ENCODE measurements at places on chromosomes 16 and 17. TPM values are rescaled to one million over a fixed set of nuclear protein-coding genes. Genes with fewer than 3 reads are reported as not detected.

Gene C17orf67
- total RNA-seq: 4.2 TPM

Gene TAC4
- total RNA-seq: not detected

Gene RUSF1
- 32.8 TPM for total RNA-seq

Gene CA10
- 0.30 TPM for total RNA-seq

Gene TMEM100
- total RNA-seq: not detected

Gene IL34
- total RNA-seq: not detected

Gene MYH1
- not detected for total RNA-seq

Gene MARVELD3
- total RNA-seq: not detected

Gene NLRC3
- 77.2 TPM for total RNA-seq

Gene MT2A
- total RNA-seq: 125 TPM

Gene UTS2R
- not detected for total RNA-seq

Gene CALB2
- not detected for total RNA-seq

Gene CACNG3
- total RNA-seq: not detected

Gene SLC5A11
- total RNA-seq: not detected

Gene ATP2A1
- total RNA-seq: 3.4 TPM

Gene DUSP14
- 16.9 TPM for total RNA-seq

Gene FOXF1
- not detected for total RNA-seq

Gene TBX21
- 68.4 TPM for total RNA-seq

Gene WSB1
- 177 TPM for total RNA-seq

Gene SPNS1
- total RNA-seq: 22.1 TPM

Gene GLP2R
- total RNA-seq: not detected

Gene CRYBA1
- not detected for total RNA-seq

Gene SRCIN1
- 0.26 TPM for total RNA-seq

Gene CCL8
- total RNA-seq: not detected

Gene DHRS7C
- not detected for total RNA-seq

Gene ENGASE
- total RNA-seq: 45.7 TPM

Gene RNF157
- 73.0 TPM for total RNA-seq

Gene CTF1
- 0.47 TPM for total RNA-seq

Gene VWA3A
- total RNA-seq: 0.28 TPM

Gene PSME3
- 123 TPM for total RNA-seq

Gene COPZ2
- total RNA-seq: 5.4 TPM

Gene NPIPB8
- total RNA-seq: 1.0 TPM

Gene TNFSF13
- total RNA-seq: 2.5 TPM

Gene TPSD1
- total RNA-seq: not detected

Gene CEP112
- 3.1 TPM for total RNA-seq

Gene LRRC46
- total RNA-seq: 0.44 TPM

Gene NUPR1
- total RNA-seq: not detected

Gene TMIGD1
- total RNA-seq: not detected

Gene KCNJ18
- not detected for total RNA-seq

Gene TAT
- not detected for total RNA-seq

Gene TERB1
- not detected for total RNA-seq
